Activated CD8-positive, alpha-beta memory T cell treated with anti-CD3 and anti-CD28 coated beads for 48 hours (primary cell): ENCODE measurements at places on chromosomes 3 and 15.
A peak's percentile ranks its signal among the peaks of the same experiment; 100 is the strongest.

DNA sequence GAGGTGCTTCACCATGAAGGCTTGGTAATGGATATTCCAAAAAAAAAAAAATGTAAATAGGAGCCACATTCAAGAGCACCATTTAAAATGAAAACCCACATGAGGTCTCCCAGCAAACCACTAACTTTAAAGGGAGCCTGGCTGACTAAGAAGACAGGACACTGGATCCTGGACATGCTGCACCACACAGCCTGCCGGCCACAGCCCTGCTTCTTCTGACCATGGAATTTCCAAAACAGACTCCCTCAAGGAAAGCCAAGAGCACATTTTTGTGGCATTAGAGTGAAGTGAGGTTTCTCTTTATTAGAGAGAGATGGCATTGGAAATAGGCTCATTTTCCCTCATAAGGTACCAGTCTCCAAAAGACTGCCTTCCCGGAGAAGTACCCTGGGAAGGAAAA, 113.9 kb downstream of the RORA start:
- no peak for DNase-seq

- DNase-seq: no peak
These were observed 2.1 kb downstream of the MYD88 start for GRCh38 chr3:38140326-38141172.

DNA sequence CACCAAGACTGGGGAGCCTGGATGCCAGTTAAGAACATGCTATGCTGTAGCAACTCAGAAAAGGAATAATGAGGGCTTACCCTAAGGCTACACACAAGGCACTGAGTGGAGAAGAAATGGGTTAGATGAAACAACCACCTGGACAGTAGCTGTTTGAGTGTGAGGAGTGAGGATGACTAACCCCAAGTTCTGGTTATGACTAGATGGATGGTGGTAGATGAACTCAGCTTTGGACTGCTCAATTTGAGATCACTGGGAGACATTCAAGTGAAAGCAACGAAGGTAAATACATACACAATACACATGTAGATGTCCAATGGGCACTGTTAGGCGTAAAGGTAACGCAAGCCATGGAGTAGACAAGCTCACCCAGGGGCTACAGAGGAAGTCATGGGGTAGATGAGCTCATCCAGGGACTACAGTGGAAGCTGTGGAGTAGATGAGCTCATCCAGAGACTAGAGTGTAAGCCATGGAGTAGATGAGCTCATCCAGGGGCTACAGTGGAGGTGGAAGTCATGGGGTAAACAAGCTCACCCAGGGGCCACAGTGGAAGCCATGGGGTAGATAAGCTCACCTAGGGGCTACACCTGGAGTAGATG, 98.3 kb downstream of the ANO10 start:
- no peak for DNase-seq

- DNase-seq: no peak
These were observed 116.0 kb downstream of the XXYLT1 start for GRCh38 chr3:195154793-195155535.

DNA sequence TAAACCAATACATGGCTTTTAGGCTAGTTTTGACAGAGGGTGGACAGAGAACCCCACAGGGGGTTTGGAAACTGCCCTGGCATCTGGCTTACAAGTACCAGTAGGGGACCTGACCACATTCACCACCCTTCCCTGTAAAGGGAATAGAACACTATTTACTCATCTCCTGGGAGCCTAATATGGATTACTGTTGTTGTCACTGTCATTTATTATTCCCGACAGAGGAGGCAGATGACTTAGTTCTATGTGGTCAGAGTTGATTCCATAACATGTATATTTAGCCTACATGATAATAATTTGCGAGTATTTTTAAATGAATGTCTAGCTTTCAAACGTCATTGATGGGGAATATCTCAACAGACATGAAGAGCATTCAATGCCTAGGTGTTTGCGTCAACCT, 15.9 kb downstream of the ZBTB38 start:
- no peak for DNase-seq

GRCh38 chr3:46010519-46011113, 15.0 kb upstream of the FYCO1 start:
- no peak for DNase-seq

GRCh38 chr15:57334257-57334656, 42.0 kb upstream of the CGNL1 start:
- DNase-seq: no peak

DNA sequence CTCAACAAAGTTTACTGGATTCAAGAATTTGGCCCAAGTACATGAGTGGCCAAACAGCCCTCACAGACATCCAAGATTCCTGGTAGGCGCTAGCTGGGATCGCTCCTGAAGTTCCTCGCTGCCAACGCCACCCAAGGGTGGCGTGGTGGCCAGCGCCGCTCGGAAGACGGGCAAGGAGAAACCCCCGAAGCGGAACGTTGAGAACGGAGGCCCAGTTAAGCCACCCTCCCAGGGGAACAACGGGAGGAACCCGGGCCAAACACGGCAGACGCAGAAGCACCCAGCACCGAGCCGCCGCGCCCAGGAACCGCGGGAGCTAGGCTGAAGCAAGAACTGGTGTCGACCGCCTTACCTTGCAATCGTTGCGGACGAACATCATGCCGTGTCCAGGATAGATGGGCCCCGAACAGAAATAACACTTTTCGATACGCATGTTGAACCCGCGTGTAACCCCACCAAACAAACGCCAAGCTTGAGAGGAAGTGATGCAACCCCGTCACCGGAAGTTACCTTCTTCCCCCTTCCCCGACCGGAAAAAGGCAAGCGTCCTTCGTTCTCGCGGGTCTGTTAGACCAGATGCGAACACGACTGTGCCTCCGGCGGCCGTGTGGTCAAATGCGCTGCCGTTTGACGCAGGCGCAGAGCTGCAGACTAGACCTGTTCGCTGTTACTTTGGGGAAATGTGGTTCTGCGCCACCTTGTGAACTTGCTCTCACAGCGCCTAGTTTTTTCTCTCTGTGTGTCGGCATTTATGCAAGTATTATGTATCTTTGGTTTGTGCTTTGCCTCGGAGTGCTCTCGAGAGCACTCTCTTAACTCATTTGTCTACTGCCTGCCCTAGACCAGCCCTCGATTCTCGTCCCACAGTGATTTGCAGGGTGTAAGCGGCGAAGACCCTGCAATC, at the start of gene RSL24D1:
Gene RSL24D1 (minus strand): TSS at position 484 of the 904 bp plus-strand sequence. CDS start 51 bp downstream, at position 433.
- peak; percentile 89 for DNase-seq

- no peak for DNase-seq
These were observed 129.1 kb downstream of the MECOM start for GRCh38 chr3:169534439-169534838.

DNA sequence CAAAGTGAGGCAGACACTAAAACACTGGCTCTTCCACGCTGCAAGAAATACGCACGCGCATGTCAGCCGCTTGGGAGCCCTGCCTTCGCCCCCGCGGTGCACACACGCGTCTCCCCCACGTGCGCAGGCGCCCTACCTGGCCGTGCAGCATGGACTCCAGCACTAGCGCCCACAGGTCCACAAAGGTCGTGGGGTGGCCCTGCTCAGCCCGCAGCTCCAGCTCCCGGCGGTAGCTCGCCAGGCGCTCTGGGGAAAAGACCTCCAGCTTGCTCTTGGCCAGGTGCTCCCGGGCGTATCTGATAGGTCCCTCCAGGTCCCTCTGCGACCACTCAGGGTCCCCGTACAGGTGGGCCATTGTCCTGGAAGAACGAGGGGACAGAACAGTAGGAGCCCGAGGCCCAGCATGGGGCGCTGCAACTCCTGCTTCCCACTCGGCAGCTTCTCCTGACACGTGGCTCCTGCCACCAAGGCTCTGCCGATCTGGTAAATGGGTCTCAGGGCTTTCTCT, 14.9 kb downstream of the PLA2G4D start:
- DNase-seq: no peak

DNA sequence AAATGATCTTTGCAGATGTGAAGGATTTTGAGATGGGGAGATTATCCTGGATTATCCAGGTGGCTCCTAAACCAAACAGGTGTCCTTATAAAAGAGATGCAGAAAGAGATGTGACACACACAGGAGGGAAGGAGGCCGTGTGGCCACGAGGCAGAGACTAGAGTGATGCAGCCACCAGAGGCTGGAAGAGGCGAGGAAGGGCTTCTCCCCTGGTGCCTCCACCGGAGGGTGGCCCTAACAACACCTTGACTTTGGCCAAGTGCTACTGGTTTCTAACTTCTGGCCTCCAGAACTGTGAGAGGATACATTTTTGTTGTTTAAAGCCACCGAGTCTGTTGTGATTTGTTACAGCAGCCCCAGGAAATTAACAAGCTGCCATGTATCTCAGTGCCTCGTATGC, 127.1 kb downstream of the ASB7 start:
- no peak for DNase-seq
